M059J (cell line): ENCODE measurements at places on chromosomes 1 and 21. TPM values are rescaled to one million over a fixed set of nuclear protein-coding genes. Genes with fewer than 3 reads are reported as not detected.

The ELAPOR1 gene
- 0.84 and 1.1 TPM in 2 replicates for total RNA-seq

The LCE2A gene
- total RNA-seq, result not detected in 2 replicates

The CYP4A22 gene
- total RNA-seq, result not detected in 2 replicates

- DNase-seq, result no peak
Observed at GRCh38 chr1:223225481-223225880, 82.4 kb upstream of the TLR5 start.

- DNase-seq, result peak; percentile 18
Observed at GRCh38 chr1:153404768-153405167, 11.6 kb upstream of the S100A7A start.

DNA sequence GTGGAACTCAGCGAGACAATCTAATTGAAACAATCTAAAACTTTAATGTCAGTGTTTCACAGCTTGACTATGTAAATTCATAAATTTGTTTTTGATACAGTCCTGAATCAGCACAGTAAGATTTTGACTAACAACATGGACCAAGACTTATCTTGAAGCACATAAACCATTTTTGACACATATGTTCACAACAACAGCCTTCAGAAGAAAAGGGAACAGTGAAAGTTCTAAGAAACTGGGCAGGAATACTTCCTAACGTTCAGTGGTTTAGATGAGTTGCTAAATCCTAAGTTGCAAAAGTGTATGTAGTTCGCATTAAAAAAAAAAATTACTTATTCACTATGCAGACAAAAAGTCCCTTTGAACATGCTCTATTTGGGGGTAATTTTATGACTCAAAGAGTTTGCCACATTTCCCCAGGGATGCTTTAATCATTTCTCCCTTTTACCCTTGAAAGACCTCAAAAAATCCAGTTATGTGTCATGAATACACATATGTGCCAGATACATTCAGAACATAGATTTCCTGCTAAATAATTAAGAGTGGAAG, 120.2 kb downstream of the MRPL39 start:
- DNase-seq, result no peak

DNA sequence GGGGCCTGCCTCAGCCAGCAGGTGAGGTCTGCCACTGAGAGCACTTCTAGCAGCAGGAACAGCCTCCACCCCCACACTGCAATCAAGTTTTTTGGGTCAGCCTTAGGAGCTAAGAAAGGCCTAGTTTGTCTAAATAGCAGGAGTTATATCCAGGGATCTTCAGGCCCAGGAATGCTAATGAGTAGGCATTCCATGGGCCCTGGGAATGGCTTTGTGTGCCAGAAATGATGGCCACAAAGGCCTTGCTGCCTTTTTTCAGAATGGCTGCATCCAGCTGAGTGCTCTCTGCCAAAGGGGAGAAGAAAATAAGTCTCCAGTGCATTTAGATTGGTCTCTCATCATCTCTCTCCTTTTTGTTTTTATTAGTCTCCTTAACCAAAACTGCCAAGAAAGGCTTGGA, 2.8 kb downstream of the MRTO4 start:
- DNase-seq, result no peak

The KRTAP21-1 gene
- total RNA-seq, result not detected in 2 replicates

The CRB1 gene
- 0.07 TPM in 1 of 2 replicates, not detected in the other for total RNA-seq

The CLCA1 gene
- total RNA-seq, result not detected in 2 replicates

DNA sequence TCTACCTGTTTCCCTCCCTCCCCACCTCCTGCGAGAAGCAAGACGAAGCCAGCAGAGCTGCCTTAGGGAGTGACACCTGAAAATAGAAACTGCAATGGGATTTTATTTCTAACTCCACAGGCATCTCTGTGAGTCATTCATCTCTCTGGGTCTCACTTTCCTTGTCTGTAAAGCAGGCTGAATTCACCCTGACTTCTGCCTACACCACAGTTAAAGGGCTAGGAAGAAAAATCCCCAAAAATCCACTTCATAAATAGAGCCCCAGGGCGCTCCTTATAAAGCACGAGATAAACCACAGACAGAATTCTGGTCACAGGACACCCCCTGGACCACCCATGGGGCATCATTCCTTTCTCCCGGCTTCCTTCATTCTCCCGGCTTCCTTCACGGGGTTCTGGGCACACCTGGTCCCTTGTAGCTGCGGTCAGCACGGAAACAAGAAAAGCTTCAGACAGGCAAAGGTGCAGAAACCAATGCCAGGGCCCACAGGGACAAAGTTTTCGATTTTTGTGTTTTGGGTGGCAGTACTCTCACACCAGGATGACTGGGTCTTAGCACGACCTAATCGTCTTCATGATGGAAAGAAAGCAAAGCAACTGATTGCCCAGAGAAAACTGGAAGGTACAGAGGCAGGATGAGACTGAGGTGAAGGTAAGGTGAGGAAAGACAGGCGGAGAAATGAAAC, 2.8 kb upstream of the H6PD start:
- peak; percentile 74 for DNase-seq

DNA sequence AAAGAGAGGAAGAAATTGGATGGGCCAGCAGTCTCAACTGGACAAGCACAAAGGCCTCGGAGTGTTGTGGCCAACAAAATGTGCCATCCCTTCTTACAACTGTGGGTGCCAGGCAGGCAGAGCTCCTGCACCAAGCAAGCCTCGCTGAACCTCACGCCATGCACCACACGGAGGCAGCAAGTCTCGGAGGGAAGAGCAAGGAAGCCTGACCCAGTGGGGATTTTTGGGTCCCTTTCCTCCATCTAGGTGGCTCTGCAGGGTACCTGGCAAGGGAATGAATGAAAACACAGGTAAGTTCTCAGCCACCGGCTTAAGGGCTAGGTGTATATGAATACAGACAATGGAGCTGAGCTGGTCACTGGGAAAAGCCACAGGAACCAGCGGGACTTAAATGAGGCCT, 40.8 kb downstream of the HSD3B1 start:
- no peak for DNase-seq

DNA sequence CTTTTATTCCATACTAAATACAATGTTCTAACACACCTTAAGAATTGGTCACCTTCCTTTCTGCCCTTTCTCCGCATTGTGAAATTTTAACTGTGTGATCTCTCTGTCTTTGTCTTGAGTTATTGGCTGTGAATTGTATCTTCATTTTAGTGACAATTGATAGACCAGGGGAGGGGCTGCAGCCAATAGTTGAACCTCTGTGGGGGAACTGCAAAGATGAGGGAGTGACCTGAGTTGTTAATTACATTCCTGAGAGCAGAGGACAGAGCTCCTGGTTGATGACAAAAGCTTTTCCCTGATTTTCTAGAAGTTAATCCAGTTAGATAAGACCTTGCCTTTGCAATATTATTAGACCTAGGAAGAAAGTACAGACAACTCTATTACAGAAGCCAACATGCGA, 1535.7 kb downstream of the BRINP3 start:
- DNase-seq, result no peak

The TDRD5 gene
- not detected in 2 replicates for total RNA-seq

GRCh38 chr1:156884560-156885184, 8.8 kb upstream of the PEAR1 start:
- DNase-seq, result no peak

GRCh38 chr1:210594605-210595004, 265.9 kb downstream of the HHAT start:
- DNase-seq, result no peak

- DNase-seq, result no peak
Observed at GRCh38 chr1:219076326-219076937, 97.2 kb upstream of the LYPLAL1 start.

GRCh38 chr1:59076612-59077011, 220.3 kb upstream of the FGGY start:
- no peak for DNase-seq

GRCh38 chr1:176736015-176736414, 273.0 kb downstream of the PAPPA2 start:
- DNase-seq, result no peak

DNA sequence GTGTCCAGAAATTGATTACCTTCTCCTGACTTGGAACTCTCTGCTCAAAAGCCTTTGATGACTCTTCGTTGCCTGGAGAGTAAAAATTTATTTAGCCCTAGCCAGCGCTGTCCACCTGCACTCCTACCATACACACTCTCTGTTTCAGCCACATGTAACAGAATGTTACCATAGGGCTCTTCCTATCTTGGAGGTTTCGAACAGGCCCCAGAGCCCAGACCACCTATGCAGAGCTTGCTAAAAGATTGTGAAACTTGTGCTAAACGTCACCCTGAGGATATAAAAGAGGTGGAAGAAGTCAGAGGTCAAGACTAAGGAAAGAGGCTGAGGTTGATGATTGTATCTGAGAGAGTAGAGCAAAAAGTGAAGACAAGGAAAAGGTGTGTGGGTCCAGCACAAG, 237.0 kb upstream of the HOOK1 start:
- no peak for DNase-seq

GRCh38 chr1:157682710-157683437, 17.7 kb downstream of the FCRL3 start:
- DNase-seq, result no peak

DNA sequence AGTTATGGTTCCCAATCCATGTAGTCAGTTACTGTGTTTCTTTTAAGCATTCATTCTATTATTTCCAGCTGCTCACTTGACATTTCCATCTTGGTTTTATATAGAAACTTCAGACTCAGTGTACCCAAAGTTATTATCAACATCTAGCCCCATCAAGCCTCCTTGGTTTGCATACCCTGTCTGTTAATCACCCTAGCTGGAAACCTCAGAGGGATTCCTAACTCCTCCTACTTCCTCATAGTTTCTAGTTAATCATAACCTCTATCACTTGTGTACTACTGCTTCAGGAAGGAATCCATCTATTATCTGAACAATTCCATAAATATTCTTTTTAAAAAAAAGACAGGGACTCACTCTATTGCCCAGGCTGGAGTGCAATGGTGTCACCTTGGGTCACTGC, 293.3 kb downstream of the SDCCAG8 start:
- peak; percentile 81 for DNase-seq

DNA sequence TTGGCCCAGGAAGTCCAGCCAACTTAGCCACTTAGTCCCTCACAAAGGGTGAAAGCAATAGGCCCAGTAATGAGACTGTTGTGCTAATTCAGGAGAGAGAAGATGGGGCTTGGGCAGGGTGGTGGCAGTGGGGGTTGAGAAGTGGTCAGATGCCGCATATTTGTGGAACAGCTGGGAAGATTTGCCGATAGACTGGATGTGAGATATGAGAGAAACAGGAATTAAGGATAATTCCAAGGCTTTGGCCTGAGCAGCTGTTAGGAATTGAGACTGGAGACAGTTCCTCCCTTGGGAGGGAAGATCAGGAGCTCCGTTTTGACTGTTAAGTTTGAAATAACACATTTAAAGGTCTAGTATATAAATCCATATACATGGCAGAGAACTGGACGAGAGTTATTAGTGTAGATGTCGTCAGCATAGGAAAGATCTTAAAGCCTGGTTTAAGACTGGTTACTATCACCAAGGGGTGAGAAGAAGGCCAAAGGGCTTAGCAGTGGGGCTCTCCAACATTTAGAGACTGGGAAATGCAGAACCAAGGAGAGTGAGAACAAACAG, 323.7 kb upstream of the FAM78B start:
- no peak for DNase-seq

GRCh38 chr1:21955501-21956281, 18.6 kb upstream of the HSPG2 start:
- DNase-seq, result no peak

The KIAA1614 gene
- 1.9 and 2.8 TPM in 2 replicates for total RNA-seq

GRCh38 chr1:99657213-99658030, 11.5 kb downstream of the PALMD start:
- DNase-seq, result peak; percentile 64

The NBPF20 gene
- 1.1 and 3.3 TPM in 2 replicates for total RNA-seq

GRCh38 chr1:67429528-67430357, 459 bp downstream of the SERBP1 start:
- DNase-seq, result peak; percentile 52

The FCRL5 gene
- total RNA-seq, result not detected in 2 replicates

DNA sequence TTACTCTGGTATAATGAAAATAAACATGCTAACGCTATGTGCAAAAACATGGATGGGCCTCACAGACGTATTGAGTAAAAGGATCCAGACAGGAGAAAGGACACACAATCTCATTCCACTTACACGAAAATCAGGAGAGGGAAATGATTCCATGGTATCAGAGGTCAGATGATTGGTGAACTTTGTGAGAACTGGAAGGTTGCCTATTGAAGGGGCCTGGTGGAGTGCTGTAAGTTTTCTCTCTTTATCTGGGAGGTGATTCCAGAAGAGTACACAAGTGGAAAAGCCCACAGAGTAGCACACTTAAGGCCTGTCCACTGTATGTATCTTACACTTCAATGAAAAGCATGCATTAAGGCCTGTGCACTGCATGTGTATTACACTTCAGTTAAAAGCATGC, 9.6 kb downstream of the GSTM2 start:
- DNase-seq, result no peak

The HYI gene
- 43.7 and 50.9 TPM in 2 replicates for total RNA-seq

DNA sequence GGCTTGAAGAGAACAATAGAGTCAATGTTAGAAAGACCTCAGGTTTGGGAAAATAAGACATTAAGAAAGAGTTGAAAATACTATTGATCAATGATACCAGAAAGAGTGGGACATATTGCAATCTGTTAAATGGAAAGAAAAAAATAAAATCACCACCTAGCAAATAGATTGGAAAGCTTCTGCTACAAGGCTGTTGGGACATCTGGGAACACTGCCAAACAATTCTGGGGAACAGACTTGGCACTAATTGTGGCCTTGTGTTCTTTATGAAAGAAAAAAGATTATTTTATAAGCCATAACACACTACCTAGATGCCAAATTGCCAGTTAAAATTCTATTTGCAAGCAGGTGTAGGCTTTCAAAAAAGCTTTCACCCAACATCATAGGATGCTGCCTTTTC, 137.8 kb downstream of the TSEN15 start:
- DNase-seq, result peak; percentile 18

DNA sequence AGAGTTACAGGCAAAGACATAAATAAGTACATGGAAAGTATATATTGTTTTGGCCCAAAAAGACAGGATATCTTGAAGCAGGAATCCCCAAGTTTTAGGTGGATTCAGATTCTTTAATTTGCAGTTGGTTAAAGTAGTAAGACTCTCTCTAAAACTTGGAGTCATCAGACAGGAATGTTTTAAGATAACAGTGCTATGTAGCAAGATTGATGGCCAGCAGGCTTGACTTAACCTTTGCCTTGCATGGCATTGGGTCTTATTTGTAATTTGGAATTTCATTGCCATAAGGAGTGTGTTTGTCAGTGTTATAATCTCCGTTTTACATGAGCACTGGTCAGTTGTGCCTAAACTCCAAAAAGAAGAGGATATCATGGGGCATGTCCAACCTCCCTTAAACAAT, 727.6 kb upstream of the CHRM3 start:
- peak; percentile 86 for DNase-seq

- no peak for DNase-seq
Observed at GRCh38 chr1:201618905-201619304, 80.0 kb downstream of the NAV1 start.

- DNase-seq, result no peak
Observed at GRCh38 chr1:37628026-37628556, 6.6 kb downstream of the RSPO1 start.

GRCh38 chr1:230459465-230459864, 33.3 kb upstream of the PGBD5 start:
- DNase-seq, result peak; percentile 91

- DNase-seq, result peak; percentile 46
Observed at GRCh38 chr21:25967181-25967900, 203.2 kb downstream of the APP start.
